ENCODE measurements at places on chromosomes 6 and 20. TPM values are rescaled to one million over a fixed set of nuclear protein-coding genes. Genes with fewer than 3 reads are reported as not detected.

The CPXM1 gene
- total RNA-seq, result 57.7 TPM

The HCK gene
- 35.1 TPM for total RNA-seq

The ID1 gene
- 223 TPM for total RNA-seq

The BMP5 gene
- total RNA-seq, result not detected

The UNC93A gene
- total RNA-seq, result not detected

The NOX3 gene
- not detected for total RNA-seq

The NMBR gene
- total RNA-seq, result not detected

The WFDC5 gene
- total RNA-seq, result not detected

The ZFP64 gene
- 11.2 TPM for total RNA-seq

The ANKS1A gene
- total RNA-seq, result 21.9 TPM

The BTN1A1 gene
- total RNA-seq, result not detected

The BTNL2 gene
- not detected for total RNA-seq

The OOEP gene
- total RNA-seq, result not detected

The PI16 gene
- 22.5 TPM for total RNA-seq

The VGLL2 gene
- total RNA-seq, result not detected

The CD109 gene
- total RNA-seq, result 10.8 TPM

The PTK6 gene
- 0.10 TPM for total RNA-seq

The TCP11 gene
- total RNA-seq, result not detected

The DEFB116 gene
- total RNA-seq, result not detected

The HTR1E gene
- not detected for total RNA-seq

The MATN4 gene
- not detected for total RNA-seq

The CALHM5 gene
- total RNA-seq, result 2.8 TPM

The RNF217 gene
- total RNA-seq, result 34.1 TPM

The VWA7 gene
- 0.77 TPM for total RNA-seq

The TREM1 gene
- total RNA-seq, result 20.6 TPM

The TSHZ2 gene
- total RNA-seq, result 60.5 TPM

The ZNF322 gene
- 16.3 TPM for total RNA-seq

The SIRPA gene
- 100 TPM for total RNA-seq

The CASP8AP2 gene
- total RNA-seq, result 12.4 TPM

The PLN gene
- total RNA-seq, result 5.6 TPM

The PNLDC1 gene
- not detected for total RNA-seq

The SAPCD1 gene
- total RNA-seq, result 2.0 TPM

The SOBP gene
- 11.0 TPM for total RNA-seq
